ENCODE measurements at places on chromosomes 1 and 21.

DNA sequence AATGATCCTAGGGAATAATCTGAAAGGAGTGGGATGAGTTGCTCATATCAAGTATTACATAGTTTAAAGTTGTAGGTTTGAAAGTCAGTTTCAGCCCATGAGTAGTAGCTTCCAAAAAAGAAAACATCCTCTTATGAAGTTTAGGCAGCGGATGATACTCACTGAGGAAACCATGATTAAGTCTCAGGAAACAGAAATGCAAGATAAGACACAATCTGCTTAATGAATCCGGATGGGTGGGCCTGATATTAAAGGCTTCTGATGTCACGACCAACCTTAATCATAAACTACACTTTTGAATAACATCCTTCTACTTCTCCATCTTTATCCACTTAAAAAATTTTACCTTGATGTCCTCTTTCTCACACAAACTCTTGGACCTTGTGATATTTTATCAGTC lies 61.8 kb downstream of the S1PR1 start:
- DNase-seq: no peak

- DNase-seq: peak; percentile 63
Measured at GRCh38 chr1:12501661-12502060, 116.3 kb downstream of the DHRS3 start.

GRCh38 chr21:46646541-46647154 lies 11.2 kb downstream of the PRMT2 start:
- DNase-seq: no peak

GRCh38 chr1:246772686-246773085 lies 48.5 kb downstream of the SCCPDH start:
- no peak for DNase-seq

DNA sequence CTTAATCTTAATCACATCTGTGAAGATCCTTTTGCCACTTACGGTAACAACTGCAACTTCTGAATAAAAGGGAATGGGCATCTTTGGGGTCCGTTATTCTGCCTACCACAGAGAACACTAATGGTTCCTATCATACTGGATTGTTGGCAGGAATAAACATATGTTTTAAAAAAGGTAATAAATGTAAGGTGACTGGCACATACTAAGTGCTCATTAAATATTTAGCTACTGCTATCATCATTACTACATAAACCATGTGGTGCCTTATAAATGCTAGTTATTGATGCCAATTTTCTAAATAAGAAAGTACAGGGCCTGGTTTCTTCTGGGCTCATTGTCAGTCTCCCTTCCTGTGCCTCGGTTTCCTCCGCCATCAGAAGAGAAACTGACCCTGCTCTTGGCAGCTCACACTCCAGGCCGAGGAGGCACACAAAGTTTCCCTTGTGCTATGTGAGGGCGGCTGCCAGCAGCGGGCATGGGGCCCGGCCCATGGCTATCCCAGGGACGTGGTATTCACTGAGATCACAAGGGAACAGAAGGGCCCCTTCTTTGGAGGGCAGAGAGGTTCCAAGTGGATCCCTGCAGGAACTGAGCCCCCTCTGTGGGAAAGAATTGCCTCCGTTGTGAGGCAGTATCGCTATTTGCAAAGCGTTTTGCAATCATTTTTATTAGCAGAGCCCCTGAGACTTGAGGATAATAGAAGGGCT lies 26.2 kb downstream of the NAV1 start:
- DNase-seq: peak; percentile 45

GRCh38 chr1:27967884-27968466 lies 8.2 kb downstream of the XKR8 start:
- no peak for DNase-seq

DNA sequence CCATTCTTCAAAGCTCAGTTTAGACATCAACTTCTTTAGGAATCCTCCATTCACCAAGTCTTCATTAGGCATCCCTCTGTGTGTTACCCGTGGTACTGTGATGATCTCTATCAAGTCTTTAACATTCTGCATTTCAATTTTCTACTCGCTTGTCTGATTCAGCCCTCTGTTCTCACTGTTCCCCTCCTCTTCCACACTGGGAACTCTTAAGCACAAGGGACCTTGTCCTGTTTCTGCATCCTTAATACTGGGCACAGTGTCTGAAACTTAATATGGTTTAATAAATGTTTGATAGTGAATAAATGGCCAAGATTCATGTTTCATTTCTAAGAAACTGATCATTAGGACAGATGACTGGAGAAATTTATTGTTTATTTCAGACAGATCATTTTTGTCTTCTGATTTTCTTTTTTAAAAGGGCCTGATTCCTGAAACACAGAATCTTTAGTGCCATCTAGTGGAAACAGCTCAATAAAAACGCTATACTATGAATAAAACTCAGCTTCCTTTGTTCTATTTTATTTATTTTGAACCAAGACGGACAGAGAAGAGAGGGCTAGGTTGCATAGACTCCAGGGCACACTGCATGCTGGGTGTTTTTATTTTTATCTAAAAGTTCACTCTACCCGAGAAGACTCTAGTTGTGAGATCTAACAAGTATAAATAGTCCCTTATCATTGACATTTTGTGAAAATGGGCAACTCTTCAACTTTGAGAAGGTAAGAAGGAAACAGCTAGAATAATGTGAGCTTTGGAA lies 7.0 kb upstream of the TRIM45 start:
- DNase-seq: peak; percentile 46

- peak; percentile 78 for DNase-seq
Measured at GRCh38 chr1:152185544-152186391, 26.7 kb upstream of the RPTN start.

- no peak for DNase-seq
Measured at GRCh38 chr1:90544356-90544755, 172.7 kb downstream of the BARHL2 start.

DNA sequence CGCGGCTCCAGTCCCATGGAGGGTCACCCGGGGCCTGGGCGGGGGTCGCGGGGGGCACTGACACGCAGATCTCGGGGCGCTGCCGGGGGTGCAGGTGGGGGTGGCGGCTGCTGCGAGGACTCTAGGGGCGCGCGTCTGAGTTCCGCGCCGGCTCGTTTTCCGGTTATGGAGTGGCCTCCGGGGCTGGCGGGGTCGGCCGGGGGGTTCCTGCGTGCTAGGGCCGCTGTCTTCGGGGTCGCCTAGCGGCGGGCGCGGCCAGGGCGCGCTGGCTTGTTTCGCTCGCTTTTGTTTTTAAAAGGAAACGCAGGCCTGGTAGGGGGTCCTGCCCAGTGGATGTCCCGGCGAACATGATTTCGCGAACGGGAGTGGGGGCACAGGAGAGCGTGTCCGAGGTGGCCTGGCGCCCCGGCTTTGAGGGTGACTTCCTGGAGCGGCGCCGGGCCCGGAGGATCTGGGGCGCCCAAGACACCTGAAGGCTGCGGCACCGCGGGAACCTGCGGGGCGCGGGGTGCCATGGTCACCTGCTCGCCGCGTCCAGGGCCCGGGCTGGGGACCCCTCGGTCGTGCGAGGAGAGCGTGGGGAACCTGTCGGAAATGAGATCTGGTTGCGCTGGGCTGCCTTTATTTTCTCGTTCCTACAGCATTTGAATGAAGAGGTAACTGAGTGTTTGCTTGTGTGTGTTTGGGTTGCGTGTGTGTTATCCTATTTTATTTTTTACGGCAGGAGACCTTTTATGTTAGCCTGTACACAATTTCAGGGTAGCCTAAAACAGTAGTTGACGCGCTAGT lies 618 bp downstream of the ETS2 start:
- DNase-seq: no peak

DNA sequence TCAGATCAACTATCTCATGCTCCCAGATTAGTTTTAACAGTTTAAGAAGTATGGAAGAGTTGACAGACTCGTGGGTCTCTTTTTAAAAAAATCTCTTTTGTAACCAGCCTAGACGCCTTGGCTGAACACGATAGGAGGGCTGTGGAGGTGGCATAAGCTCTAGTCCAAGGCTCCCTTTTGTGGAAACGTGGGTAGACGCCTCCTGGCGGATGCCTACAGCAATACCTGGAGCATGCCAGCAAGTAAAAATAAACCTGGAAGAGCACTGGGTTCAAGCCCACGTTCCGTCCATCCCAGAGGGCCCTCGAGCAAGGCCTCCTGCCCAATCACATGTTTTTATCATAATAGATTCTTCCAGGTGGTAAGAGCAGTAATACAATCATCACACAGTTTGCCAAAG lies 87.9 kb downstream of the RGS7 start:
- no peak for DNase-seq

- no peak for DNase-seq
Measured at GRCh38 chr1:184610876-184611595, 143.6 kb downstream of the EDEM3 start.

- peak; percentile 41 for DNase-seq
Measured at GRCh38 chr1:152855661-152856060, 4.1 kb upstream of the LCE7A start.

- DNase-seq: peak; percentile 94
Measured at GRCh38 chr1:84442256-84442655, 36.8 kb upstream of the RPF1 start.

GRCh38 chr1:94160811-94161210 lies 39.9 kb upstream of the ABCA4 start:
- peak; percentile 88 for DNase-seq

- DNase-seq: no peak
Measured at GRCh38 chr1:80656014-80656636, 1144.6 kb upstream of the ADGRL2 start.

DNA sequence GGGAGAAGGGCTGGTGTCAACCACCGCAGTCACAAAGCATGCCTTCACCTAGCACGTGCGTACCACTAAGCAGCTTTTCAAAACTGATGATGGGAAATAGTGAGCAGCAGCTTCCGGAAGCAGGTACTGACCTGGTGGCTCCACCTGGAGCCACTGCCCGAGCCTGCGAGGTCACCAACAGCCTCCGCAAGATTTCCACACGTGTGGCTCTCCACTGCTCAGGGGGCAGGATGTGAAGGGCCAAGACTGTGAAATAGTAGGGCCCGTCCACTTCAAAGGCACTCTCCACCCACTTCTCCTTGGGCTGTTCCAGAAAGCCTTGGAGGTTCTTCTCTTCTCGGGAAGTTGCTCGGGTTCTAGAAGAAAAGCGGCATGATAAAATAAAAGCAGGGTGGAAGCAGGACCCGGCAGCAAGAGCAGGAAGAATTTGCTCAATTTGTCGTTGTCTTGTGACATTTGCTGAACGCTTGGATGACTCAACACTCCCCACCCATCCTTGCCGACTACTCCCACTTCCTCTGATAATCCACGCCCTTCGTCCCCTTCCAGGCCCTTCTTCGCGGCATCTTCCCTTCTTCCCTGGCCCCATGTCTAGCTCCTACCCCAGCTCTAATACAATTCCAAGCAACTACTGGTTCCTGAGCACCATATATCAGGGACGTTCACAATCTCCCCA lies 124.9 kb upstream of the IFFO2 start:
- peak; percentile 73 for DNase-seq

- no peak for DNase-seq
Measured at GRCh38 chr1:57530206-57530910, 106.5 kb upstream of the DAB1 start.

GRCh38 chr1:230572121-230573105 lies 69.9 kb upstream of the COG2 start:
- no peak for DNase-seq

DNA sequence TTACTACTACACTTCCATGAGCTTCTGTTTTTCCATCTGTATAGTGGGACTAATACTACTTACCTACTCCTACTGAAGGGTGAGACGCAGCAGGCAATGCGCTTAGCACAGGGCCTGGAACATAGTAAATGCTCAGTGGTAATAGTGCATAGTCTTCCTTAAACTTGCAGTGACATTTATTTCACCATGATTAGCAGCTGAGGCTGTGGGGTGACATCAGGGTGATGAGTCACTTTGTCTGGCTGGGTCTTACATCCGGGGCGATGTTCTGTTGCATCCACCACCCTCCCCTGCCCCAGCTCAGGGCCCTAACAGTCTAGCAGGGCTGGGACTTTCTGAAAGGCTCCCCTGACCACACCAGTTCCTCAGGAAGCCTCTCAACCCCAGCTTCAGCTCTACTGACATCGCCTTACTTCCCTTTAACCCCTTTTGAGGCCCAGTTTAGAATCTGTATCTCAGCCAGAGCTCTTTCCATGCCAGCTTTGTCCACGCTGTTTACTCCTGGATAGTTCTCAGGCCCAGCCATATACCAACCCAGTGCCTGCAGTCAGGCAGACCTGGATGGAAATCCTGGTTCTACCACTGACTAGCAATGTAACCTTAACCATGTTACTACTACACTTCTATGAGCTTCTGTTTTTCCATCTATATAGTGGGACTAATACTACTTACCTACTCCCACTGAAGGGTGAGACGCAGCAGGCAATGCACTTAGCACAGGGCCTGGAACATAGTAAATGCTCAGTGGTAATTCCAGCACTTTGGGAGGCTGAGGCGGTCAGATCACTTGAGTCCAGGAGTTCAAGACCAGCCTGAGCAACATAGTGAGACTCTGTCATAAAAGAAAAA lies 66.3 kb downstream of the CD58 start:
- peak; percentile 66 for DNase-seq

Measured in AG10803 (cell line).